NCI-H1436 (cell line): ENCODE measurements at places on chromosomes 12 and 14.

- DNase-seq = no peak
Measured at GRCh38 chr14:71013551-71014192, 106.4 kb downstream of the PCNX1 start.

DNA sequence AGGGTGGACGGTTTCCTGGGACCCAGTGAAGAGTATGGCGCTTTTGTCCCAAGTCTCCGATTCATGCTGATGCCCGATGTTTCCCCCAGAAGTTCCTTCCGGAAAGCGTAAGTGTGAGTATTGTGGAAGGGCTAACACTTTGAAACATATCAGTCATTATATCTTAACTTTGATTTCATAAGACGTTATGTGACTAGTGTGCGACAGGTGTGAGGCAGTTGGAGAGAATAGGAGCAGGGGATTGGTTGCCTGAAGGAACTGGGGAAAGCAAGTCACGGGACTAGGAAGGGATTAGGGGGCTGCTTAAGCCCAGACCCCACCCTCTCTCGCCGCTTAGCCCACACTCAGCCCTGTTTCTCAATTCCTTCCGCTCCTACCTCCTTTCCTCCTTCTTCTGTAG, 154.9 kb downstream of the CHST11 start:
- no peak for DNase-seq

DNA sequence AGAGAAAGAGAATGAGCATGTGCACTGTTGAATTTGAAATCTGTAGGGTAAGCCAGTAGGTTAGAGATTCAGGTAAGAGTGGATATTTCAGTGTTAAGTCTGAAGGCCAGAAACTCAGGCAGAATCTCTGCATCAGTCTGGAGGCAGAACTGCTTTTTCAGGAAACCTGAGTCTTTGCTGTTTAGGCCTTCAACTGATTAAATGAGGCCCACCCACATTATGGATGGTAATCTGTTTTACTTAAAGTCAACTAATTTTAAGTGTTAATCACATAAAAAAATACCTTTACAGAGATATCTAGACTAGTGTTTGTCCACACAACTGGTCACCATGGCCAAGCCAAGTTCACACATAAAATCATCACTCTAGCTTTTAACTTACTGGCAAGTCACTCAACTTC, 205.0 kb upstream of the DDHD1 start:
- DNase-seq = no peak

DNA sequence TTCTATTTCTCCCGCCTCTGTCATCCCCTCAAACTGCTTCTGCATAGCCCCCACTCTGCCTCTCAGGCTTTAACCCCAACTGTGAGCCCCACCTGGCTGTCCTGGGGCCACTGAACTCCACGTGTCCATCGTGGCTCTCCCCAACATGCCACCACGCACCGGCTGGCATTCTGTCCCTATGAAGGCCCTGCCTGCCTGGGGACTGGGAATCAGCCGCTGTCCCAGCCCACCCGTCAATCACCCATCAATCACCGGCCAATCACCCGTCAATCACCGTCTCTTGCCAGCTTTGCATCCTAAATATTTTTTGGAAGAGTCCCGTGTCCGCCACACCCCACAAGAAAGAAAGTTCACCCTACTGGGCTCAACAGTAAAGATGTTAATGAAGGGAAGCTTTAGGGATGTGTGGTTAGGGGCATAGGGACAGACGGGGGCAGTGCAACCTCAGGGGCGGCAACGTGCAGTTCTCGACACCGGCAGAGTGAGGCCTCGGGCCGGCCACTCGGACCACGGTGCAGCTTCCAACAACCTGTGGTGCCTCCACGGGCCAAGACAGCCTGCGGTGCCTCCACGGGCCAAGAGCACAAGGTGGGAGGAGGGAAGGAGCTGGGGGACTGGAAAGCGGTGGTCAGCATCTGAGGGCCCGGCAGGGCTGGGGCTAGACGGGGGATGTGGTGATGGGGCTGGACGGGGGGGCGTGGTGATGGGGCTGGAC, 85.6 kb downstream of the GALNT9 start:
- no peak for DNase-seq

- DNase-seq = no peak
Measured at GRCh38 chr12:24773996-24774395, 174.9 kb downstream of the BCAT1 start.

- no peak for DNase-seq
Measured at GRCh38 chr12:123762715-123763052, 583 bp downstream of the DNAH10 start.

DNA sequence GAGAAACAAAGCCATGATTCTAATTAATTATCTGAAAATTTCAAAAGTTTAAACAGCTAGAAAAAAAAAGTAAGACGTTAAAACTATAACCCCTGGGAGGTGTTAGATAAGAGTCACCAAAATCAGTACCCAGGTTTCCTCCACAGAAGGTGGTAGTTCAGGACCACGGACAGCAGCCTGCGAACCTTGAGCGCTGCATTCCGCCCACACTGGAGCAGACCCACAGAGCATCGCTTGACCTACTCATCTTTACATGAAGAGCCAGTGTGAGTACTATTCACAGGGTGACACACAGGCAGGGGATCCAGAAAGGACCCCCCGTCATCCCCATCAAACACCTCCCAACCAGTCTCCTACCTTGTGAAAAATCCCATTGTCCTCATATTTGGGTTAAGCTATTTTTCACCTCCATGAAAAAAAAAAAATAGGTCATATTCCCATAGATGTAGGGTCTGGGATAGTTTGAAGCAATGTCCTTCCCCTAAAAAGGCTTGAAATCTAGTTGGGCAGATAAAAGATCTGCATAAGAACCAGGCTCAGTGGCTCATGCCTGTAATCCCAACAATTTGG, 8.8 kb upstream of the CHGA start:
- no peak for DNase-seq

GRCh38 chr14:68952531-68953195, 26.4 kb downstream of the ACTN1 start:
- no peak for DNase-seq

GRCh38 chr12:94415066-94415465, 44.6 kb downstream of the CEP83 start:
- DNase-seq = no peak

GRCh38 chr12:111624540-111624939, 25.4 kb upstream of the ATXN2 start:
- DNase-seq = no peak
